Progenitor cell of endocrine pancreas (in vitro differentiated cells): ENCODE measurements at places on chromosomes 16 and 17. TPM values are rescaled to one million over a fixed set of nuclear protein-coding genes. Genes with fewer than 3 reads are reported as not detected.

CX3CL1 gene
- total RNA-seq = 0.53 and 0.74 TPM in 2 replicates

SEPTIN1 gene
- total RNA-seq = 2.0 and 2.3 TPM in 2 replicates

GPR142 gene
- 6.0 and 6.6 TPM in 2 replicates for total RNA-seq

CFAP97D1 gene
- 0.07 TPM in 1 of 2 replicates, not detected in the other for total RNA-seq

KREMEN2 gene
- total RNA-seq = 0.31 and 0.47 TPM in 2 replicates

PERCC1 gene
- 7.1 and 7.6 TPM in 2 replicates for total RNA-seq

AIPL1 gene
- not detected in 2 replicates for total RNA-seq

KRTAP17-1 gene
- not detected in 2 replicates for total RNA-seq

KRTAP2-3 gene
- not detected in 2 replicates for total RNA-seq

KRT23 gene
- total RNA-seq = 2.1 and 3.8 TPM in 2 replicates

DNA sequence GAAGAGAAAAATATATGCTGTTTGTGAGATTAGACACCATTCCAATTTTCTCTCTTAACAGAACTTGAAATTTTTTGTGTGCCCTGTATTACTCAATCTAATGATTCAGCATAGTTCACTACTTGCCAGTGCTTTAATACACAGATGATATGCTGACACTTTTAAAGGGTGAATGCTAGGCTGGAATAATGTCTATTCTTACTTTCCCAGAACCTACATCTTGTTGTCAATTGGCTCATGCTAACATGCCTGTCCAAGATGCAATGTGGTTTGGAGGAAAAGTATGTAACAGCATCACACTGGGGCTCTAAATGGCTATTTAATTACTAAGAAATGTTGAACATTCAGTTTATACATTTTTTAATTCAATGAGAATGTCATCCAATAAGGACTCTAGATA is 7.6 kb upstream of the MAP2K6 start:
- no peaks in the 10 kb centered on the region for H3K27me3 ChIP-seq
- DNase-seq = no peak
- no peak overlapping the region for H3K27ac ChIP-seq

GRCh38 chr16:29920288-29921033 is 5.6 kb downstream of the KCTD13 start:
- H3K4me3 ChIP-seq = no peak overlapping the region
- H3K36me3 ChIP-seq = peaks cover 12% of the 10 kb centered on the region
- H3K4me1 ChIP-seq = peaks cover 12% of the 10 kb centered on the region
- no peaks in the 10 kb centered on the region for H3K27me3 ChIP-seq
- no peak for DNase-seq
- H3K27ac ChIP-seq = no peak overlapping the region

DNA sequence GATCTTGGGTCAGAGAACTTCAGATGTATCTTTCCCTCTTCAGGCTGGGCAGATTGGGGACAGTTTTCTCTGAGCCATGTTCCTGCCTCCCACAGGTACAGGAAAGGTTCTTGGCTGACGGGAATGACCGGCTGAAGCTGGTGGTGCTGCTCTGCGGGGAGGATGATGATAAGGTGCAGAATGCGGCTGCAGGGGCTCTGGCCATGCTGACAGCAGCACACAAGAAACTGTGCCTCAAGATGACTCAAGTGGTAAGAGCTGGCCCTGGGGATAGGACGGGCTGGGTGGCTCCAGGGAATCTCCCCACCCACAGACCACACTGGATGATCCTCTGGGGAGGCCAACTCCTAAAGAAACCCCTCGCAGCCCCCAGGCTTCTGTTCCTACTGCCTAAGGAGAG is 10.9 kb downstream of the SLC35G3 start:
- no peak for DNase-seq
- peaks cover 23% of the 10 kb centered on the region for H3K27me3 ChIP-seq
- no peaks in the 10 kb centered on the region for H3K36me3 ChIP-seq
- H3K4me3 ChIP-seq = no peak overlapping the region
- H3K4me1 ChIP-seq = no peaks in the 10 kb centered on the region

GRCh38 chr17:143785-144281 is 6.5 kb downstream of the SCGB1C2 start:
- DNase-seq = peak; percentile 86
- H3K27me3 ChIP-seq = peaks cover 5% of the 10 kb centered on the region
- H3K36me3 ChIP-seq = no peaks in the 10 kb centered on the region
- H3K27ac ChIP-seq = no peak overlapping the region
- no peak overlapping the region for H3K4me3 ChIP-seq

DNA sequence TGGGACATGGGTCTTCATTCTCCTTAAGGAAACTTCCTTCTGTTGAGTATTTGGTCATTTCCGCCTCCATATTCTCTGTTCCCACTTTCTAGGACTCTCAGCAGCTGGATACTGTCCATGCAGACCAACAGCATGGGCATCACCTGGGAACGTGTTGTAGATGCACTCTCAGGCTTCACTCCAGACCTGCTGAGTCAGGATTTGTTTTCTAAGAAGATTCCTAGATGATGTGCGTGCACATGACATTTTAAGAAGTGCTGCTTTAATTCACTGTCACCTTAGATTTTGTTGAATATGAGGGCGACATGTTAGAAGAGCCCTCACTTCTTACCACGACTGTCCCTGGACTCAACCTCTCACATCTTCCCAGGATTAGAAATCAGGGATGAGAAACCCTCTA is 10.0 kb upstream of the SDK2 start:
- no peak for DNase-seq
- no peak overlapping the region for H3K4me3 ChIP-seq
- H3K27me3 ChIP-seq = peaks cover 42% of the 10 kb centered on the region
- H3K27ac ChIP-seq = no peak overlapping the region
- no peaks in the 10 kb centered on the region for H3K36me3 ChIP-seq

DNA sequence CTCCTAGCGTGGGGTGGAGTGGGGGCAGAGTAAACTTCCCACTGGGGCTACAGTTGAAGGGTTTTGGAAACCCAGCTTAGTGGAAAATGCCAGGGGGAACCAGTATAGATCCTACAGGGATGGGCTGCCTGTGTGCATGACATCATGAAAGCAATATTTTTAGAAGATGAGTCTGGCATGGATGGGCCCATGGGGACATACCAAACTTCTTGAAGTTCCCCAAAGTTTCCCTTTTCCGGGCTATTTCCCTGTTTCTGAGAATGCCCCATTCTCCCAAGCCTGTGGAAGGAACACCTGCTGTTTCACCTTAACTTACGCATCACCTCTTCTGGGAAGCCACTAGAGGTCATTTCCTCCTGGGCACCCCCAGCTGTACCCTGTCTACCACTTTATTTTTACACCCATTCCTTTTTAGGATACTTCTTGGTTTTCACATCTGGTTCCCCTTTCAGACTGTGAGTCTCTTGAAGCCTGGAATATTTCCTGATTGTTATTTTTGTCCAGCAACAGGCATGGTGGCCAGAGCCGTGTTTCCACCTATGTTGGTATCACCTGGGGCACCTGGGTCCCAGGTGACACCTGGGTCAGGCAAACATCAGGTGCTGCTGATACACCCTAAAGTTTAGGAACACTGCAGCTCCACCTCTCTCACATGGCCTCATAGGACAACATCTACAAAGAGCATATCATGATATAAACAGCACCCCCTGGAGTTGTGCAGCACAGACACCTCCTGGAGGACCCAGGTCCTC is 9.8 kb downstream of the SOCS3 start:
- no peaks in the 10 kb centered on the region for H3K36me3 ChIP-seq
- H3K27me3 ChIP-seq = peaks cover 42% of the 10 kb centered on the region
- H3K27ac ChIP-seq = no peak overlapping the region
- no peak overlapping the region for H3K4me3 ChIP-seq

DNA sequence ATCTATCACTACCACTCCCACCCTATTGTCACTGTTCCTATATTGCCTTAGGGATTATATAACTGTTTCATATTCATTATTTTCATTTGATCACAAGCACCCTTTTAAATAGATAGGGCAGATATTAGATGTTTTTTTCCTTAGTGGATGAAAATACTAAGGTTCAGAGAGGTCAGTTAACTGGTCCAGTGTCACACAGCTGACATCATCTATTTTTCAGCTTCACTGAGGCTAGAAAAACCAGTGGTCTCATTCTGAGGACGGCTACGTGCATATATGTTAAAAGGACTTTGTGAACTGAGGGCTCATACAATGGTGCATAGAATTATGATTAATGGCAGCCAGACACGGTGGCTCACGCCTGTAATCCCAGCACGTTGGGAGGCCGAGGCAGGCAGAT is 29.0 kb upstream of the RGS9 start:
- H3K27me3 ChIP-seq = peaks cover 4% of the 10 kb centered on the region
- H3K4me3 ChIP-seq = no peak overlapping the region
- DNase-seq = no peak
- H3K4me1 ChIP-seq = peaks cover 15% of the 10 kb centered on the region
- no peaks in the 10 kb centered on the region for H3K36me3 ChIP-seq
- no peak overlapping the region for H3K27ac ChIP-seq

GRCh38 chr16:720990-721764 is at the start of gene ANTKMT:
TSS of gene ANTKMT (plus strand) at chr16:721146. CDS start at chr16:721275, 129 bp downstream.
- H3K36me3 ChIP-seq = no peaks in the 10 kb centered on the region
- H3K4me1 ChIP-seq = peaks cover 12% of the 10 kb centered on the region
- H3K27me3 ChIP-seq = peaks cover 11% of the 10 kb centered on the region
- DNase-seq = peak; percentile 81
- peak within 1 kb of the TSS; percentile 90 for H3K27ac ChIP-seq

- no peaks in the 10 kb centered on the region for H3K4me1 ChIP-seq
- no peak for DNase-seq
- no peak overlapping the region for H3K4me3 ChIP-seq
Measured at GRCh38 chr16:77684181-77684526, 38.2 kb upstream of the NUDT7 start.

- peaks cover 12% of the 10 kb centered on the region for H3K36me3 ChIP-seq
- H3K4me3 ChIP-seq = no peak overlapping the region
- DNase-seq = no peak
- H3K4me1 ChIP-seq = no peaks in the 10 kb centered on the region
Measured at GRCh38 chr17:81063106-81064093, 28.4 kb downstream of the BAIAP2 start.

DNA sequence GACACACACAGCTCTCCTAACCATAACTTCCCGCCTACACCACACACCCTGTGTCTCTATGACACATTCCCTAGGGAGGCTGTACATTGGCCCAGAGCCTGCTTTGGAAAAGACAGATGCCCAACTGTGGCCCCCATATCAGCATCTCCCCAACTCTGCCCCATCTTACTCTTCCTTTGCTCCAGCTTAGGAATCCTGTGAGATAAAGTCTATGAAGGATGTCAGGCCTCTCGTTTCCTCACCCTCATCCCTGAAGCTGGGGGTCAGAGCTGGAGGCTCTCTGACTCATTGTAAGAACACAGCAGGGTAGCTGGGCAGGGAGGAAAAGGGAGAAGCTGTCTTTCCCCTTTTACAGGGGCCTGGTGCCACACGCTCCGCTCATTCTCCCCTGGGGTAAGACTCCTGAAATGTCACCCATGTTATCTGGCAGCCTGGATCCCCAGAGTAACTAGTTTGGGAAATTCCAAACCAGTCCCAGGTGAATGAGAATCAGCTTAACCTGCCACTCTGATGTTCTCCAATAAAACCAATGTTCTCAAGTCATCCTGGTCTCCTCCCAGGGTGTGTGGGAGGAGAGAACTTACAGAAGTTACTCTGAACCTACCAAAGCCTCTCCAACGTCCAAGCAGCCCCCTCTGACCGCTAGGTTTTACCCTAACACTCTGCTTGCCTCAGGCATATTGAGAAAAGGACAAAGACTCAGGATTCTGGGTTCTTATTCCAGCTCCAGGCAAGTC is 2.8 kb downstream of the RAPGEFL1 start:
- peaks cover 16% of the 10 kb centered on the region for H3K4me1 ChIP-seq
- H3K36me3 ChIP-seq = peaks cover 9% of the 10 kb centered on the region
- H3K27me3 ChIP-seq = peaks cover 9% of the 10 kb centered on the region
- no peak for DNase-seq
- H3K4me3 ChIP-seq = no peak overlapping the region

DNA sequence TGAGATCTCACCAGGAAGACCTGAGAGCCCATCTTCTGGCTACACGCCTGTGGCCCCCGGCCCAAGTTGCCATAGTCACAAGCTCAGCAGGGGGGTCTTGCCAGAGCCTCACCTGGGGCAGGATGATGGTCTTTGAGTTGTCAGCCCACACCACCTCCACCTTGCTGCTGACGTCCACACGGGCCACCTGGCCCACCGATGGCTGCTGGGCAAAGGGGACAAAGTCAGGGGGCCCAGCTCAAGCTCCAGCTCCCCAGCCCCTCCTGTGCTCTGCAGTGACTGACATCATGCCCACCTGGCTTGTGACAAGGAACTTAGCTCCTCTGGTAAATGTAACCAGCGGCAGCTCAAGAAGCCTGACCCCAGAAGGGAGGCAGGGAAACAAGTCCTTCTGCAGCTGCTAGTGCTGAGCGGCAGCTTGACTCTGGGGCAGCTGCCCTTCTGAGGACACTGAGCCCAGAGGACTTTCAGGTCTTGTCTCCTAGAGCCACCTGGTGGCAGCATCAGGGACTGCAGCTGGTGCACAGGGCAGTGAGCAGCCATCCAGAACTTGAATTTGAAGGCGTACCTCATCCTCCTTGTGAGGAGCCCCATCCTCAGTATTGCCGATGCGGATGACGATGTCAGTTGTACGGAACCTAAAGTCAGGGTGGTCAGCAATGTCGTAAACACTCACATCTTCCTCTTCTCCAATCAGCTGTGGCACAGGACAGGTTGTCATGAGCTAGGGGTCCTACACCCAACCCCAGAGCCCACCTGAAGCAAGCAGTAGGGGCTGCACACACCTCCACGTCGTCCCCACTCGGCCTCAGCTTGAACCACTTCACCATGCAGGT is 13.5 kb downstream of the SPHK1 start:
- peak; percentile 84 for DNase-seq
- H3K4me3 ChIP-seq = no peak overlapping the region
- peaks cover 22% of the 10 kb centered on the region for H3K36me3 ChIP-seq
- no peaks in the 10 kb centered on the region for H3K4me1 ChIP-seq

GRCh38 chr16:15810411-15810810 is 46.4 kb downstream of the MYH11 start:
- no peaks in the 10 kb centered on the region for H3K36me3 ChIP-seq
- H3K27ac ChIP-seq = no peak overlapping the region
- H3K27me3 ChIP-seq = peaks cover 59% of the 10 kb centered on the region
- no peak overlapping the region for H3K4me3 ChIP-seq

GRCh38 chr17:39196808-39197291 is 619 bp downstream of the CACNB1 start:
- H3K36me3 ChIP-seq = peaks cover 11% of the 10 kb centered on the region
- no peak for DNase-seq
- H3K4me3 ChIP-seq = peak overlapping the region; percentile 69

DNA sequence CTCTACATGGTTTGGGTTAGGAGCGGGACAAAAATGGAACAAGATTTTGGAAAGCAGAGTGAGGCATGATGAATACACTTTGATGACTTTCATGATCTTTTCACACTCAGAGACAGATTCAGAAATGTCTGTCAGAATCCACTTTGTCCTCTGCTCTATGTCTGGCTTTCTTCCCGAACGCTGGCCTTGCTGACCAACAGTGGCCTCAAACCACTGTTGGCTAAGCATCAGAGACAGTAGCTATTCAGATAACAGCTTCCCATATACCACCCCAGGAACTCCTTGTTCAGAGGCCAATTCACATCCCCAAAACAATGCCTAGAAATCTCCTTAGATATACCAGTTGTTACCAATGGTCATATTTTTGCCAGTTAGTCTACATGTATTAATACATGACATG is 40.9 kb downstream of the FBXL20 start:
- H3K4me1 ChIP-seq = peaks cover 3% of the 10 kb centered on the region
- no peak for DNase-seq
- no peak overlapping the region for H3K4me3 ChIP-seq

GRCh38 chr17:9261081-9262012 is 240.0 kb downstream of the NTN1 start:
- no peak for DNase-seq
- H3K4me1 ChIP-seq = peaks cover 39% of the 10 kb centered on the region
- H3K4me3 ChIP-seq = no peak overlapping the region
- no peak overlapping the region for H3K27ac ChIP-seq

GRCh38 chr17:77457572-77458201 is 316.9 kb downstream of the SEC14L1 start:
- peak overlapping the region; percentile 62 for H3K27ac ChIP-seq
- no peak overlapping the region for H3K4me3 ChIP-seq
- DNase-seq = no peak
- peaks cover 42% of the 10 kb centered on the region for H3K4me1 ChIP-seq
